Vagina (tissue), 2 donors: ENCODE measurements at places on chromosomes 4 and X. TPM values are rescaled to one million over a fixed set of nuclear protein-coding genes. Genes with fewer than 3 reads are reported as not detected.

The TENM3 gene
- total RNA-seq = 11.0 TPM

The SETD7 gene
- total RNA-seq = 51.8 TPM

The MAGEA12 gene
- total RNA-seq = not detected

The OPRPN gene
- not detected for total RNA-seq

The SCRG1 gene
- 0.49 TPM for total RNA-seq

DNA sequence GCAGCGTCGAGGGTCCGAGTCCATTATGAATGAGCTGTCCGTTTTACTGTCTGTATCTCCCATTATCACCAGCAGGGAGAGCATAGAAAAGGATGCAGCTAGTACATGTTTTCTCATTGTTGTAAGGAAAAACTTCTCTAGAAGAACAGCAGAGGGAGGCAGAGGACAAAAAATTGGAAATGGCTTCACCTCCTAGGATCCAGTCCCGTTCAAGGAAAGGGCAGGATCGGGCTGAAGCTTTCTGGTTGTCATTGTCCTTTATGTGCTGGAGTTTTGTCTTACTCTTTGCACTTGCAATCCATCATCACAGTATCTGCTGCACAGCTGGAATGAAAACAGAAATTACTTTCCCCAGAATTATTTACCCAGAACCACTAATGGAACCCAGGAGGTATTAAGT is 14.7 kb downstream of the NDP start:
- DNase-seq = no peak

GRCh38 chr4:56345458-56345857 is 41.8 kb downstream of the AASDH start:
- no peak for DNase-seq

DNA sequence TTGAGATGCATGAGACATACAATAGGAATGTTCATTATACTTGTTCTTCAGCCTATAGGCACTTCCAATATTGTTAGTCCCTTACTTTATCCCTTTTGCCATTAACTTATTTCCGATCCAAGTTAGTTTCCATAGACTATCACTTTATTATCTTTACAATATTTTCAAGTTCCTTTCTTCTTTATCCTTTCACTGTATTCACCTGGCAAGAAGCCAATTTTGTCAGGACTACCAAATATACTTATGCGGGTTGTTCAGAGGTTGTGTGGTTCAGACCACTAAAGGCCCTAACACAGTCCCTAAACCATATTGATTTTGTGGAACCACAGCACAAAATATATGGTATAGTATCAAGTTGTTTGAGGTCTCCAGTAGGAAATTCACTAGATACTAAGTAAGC is 245.0 kb upstream of the HTR2C start:
- no peak for DNase-seq

GRCh38 chr4:74583089-74583700 is 138.3 kb downstream of the AREG start:
- no peak for DNase-seq

DNA sequence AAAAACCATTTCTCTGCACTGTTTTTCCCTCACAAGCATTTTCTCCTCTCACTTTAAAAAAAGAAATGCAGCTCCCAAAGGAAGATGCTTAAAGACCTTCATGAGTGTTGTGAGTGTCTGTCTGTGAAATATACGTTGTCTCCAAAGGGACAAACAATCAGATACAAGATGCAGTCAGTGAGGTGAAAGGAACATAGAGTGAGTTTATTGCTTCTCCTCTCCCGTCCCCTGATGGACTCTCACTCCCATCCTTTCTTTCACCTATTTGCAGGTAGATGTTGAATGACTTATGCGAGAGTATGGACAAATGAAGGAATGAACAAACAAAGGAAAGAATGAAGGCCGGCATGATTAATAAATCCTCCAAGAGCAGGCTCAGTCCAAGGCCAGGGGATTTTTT is 561.2 kb upstream of the DIPK2B start:
- no peak for DNase-seq

GRCh38 chr4:10809905-10810304 is 125.3 kb upstream of the CLNK start:
- no peak for DNase-seq

- DNase-seq = no peak
Observed at GRCh38 chr4:107733431-107733925, 13.4 kb upstream of the PAPSS1 start.

- no peak for DNase-seq
Observed at GRCh38 chrX:68648960-68649359, 1.5 kb downstream of the STARD8 start.

DNA sequence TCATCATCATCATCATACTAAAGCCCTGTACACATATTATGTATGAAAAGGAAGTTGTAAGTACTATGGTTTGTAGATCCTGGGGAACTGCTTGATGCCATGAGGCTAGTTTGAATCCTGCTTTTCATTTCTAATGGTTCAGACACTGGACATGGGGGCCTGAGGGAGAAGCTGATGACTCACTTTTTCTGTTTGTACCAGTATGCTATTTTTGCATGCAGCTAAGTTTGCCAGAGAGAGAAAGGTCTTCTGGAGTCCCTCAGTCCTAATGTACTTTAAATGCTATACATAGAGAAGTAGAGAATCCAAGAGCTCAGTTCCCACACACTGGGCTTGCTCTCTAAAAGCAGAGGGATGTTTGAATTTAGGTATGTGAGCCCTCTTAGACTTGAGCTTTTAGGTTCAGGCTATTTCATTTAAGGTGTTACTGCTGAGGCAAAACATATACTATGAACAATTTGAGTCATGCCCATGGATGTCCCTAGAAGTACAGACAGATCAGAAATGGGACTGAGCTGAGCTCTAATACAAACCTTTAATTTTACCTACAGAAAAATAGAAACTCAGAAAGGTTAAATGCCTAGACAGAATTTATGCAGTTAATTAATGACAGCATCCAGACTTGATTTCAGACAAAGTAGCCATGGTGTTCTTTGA is 17.6 kb upstream of the HS3ST1 start:
- DNase-seq = no peak

GRCh38 chr4:159483110-159483781 is 380.4 kb downstream of the RAPGEF2 start:
- no peak for DNase-seq

DNA sequence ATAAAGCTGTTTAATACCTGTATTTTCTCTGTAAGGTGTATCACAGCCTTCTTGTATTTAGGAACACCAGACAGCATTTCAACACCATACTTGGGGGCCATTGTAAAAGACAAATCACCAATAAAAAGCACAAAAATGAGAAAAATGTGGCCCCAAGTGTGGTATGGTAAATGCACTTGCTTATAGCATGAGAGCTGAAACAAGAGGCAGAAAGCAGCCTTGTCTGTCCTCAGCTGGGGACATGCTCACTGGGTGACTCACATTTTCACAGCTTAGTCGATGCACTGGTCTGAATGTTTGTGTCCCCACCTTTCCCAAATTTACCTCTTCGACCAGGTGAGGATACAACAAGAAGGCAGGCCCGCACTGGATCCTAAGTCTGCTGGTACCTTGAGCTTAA is 639.7 kb upstream of the AGA start:
- DNase-seq = no peak

DNA sequence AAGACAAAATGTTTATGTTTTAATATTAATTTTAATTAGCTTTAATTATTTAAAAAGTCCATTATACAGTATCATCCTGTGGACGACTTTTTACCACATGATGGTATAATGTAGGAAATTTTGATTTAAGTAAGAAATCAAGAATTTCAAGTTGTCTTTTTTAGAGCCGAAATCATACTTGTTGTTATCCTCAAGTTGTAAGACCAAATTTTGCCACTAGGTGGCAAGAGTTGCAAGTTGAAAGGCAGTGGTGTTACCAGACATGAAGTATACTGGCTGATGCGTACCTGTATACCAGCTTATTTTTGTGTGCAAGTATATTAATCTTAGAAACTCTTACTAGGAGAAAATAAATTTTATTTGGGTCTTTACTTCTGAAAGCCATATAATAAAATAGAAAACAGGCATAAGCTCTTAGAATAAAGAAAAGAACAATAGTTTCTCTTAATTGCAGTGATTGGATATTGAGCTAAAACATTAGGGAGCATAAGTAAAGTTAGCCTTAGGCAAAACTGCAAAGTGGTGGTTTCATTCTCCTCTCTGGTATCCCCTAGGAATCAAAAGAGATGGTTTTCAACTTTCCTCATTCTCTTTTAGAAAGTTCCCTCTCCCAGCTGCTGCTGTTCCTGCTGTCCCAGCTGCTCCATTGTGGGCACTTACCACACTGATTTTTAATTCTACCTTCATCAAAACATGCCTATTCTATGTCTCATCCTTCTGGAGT is 118.0 kb upstream of the WDFY3 start:
- DNase-seq = no peak

GRCh38 chr4:72933029-72933428 is 136.5 kb downstream of the COX18 start:
- no peak for DNase-seq

DNA sequence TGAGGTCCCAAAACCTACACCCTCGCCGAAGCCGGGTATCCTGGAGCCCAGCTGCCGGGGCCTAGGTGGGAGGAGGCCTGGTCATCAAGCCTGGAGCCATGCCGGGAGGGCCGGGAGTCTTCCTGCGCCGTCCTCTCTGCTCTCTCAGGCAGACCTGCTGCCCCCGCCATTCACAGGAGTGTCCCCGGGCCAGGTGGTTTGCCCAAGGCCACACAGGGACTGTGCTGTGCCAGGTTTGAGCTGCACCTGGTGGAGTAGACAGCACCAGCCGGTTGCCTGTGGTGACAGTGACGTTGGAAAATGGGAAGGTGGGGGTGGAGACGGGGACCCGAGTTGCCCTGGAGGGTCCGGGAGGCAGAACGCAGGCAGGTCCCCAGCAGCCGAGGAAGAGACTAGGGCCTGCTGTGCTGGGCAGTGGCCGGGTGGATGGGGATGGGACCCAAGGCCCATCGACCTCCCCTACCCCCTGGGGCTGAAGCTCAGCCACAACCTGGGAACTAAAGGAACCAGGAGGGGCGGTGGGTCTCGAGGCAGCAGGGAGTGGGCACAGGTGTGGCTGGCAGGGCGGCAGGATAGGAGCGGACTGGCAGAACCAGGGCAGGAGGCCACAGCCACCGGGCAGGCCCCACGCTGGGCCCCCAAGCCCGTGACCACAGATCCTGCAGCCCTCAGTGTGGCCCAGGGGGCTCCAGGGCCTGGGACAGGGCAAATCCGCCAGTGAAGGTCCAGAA is 9.5 kb downstream of the DOK7 start:
- no peak for DNase-seq

DNA sequence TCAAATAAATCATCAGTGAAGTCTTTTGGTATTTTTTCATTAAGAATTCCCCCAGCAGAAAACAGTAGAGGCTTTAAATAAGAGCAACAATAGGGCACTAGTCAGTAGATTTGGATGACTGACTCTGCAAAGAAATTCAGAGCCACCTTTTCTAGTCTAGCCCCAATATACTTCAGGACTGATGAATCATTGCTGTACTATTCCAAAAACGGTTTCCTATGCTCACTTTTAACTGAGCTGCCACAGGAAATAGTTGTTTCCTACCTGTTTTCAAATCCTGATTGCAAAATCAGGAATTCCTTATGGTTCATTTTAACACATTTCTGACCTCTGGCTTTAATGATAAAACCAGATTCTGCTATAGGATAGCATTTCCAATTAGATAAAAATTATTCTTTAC is 171.6 kb downstream of the NR3C2 start:
- no peak for DNase-seq

- no peak for DNase-seq
Observed at GRCh38 chrX:508163-508562, 121.5 kb upstream of the PPP2R3B start.
